ENCODE measurements at places on chromosomes 2 and 18.

DNA sequence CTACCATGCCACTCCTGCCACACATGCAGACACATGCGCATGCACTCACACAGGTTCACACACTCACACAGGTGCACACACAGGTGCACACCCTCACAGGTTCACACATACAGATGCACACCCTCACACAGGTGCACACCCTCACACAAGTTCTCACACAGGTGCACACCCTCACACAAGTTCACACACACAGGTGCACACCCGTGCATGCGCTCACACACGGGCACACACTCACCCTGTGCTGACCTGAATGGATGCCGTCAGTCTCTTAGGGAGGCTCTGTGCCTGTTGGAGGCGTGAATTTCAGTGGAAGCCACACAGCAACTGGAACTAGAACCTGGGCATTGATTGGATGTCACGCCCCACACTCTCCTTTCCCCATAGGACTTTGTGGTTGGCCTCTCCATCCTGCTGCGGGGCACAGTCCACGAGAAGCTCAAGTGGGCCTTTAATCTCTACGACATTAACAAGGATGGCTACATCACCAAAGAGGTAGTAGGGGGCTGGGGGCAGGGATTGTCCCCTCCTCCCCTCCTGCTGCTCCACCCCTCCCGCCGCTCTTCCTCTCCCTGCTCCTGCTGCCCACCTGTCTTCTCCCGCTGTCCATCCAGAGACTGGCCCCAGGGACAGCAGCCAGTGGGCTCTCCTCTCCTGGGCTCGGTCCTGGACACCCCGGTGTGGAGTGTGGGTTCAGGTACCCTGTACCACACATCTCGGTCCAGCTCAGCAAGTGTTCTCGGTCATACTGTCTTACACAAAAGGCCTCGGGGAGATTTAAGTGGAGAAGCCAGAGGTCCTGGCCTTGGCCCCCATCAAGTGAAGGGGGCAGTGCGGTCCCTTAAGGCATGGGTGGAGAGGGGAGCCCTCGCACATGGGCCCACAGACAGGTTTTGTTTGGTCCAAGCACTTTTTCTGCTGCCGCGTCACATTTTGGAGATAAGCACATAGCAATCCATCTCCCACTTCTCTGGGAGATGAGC, 21.0 kb upstream of the FAHD2A start:
- no peak for DNase-seq

GRCh38 chr2:38682008-38682575, 16.2 kb downstream of the GALM start:
- no peak for DNase-seq

DNA sequence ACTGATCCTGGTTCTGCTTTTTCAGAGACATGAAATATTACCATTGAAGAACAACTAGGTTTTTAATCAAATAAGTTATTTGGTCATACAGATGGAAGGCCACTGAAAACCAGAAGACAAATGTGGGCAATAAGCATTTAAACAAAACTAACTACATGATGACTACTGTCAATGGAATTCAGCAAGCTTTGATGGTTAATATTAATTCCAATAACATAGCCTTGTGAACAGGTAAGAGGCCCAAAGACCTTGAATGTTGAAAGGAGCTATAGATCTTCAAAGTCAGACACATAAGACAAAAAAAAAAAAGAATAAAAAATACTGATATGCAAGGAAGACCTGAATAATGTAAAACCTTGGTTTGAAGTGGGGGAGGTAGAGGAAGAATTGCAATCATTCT, 1955.6 kb upstream of the CELF4 start:
- DNase-seq: no peak

DNA sequence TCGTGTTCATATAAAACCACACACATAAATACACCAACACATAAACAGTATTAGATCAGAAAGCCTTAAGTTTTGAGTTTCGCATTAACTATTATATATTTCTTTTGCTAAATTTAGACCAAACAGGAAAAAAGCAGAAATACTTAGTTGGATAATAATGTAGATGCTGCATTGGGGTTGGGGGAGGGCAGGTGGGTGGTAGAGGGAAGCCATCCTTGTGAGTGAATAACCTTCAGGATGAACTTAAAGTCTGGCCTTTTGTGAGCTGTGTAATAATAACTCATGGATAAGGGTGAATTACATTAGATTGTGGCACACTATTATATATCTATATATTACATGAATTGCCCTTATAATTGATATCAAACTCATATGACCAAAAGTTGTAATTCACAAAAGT, 174.7 kb downstream of the WDR7 start:
- no peak for DNase-seq

DNA sequence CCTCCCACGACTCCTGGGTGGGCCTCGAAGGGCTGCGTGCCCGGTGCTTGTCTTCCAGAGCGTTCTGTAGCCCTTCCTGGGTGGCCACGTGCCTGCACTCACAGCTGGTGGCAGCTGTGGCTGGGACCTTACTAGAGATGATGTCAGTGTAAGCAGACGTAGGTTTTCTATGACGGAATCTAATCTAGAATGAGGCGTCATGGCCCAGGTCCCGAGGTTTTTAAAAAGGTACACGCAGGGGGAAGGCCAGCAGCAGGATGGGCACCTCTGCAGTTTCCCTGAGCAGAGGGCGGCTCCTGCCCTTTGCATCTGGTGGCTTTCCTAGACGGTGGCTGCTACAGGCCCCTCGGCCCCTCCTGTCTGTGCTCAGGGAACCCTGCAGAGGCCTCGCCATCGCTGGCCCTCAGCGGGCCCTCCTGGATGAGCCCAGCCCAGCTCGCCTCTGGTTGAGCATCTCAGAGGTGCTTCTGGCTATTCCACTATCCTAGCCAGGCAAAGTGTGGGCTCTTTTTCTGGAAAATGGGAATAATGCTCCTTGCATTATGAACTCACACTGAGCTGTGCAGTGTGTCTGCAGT, 49.6 kb upstream of the PXDN start:
- DNase-seq: no peak

- peak; percentile 81 for DNase-seq
Measured at GRCh38 chr2:36456227-36457175, 100.9 kb downstream of the CRIM1 start.

- DNase-seq: peak; percentile 44
Measured at GRCh38 chr2:170505631-170506275, 209.4 kb upstream of the SP5 start.

- no peak for DNase-seq
Measured at GRCh38 chr2:156687715-156688114, 251.5 kb downstream of the GPD2 start.

- no peak for DNase-seq
Measured at GRCh38 chr2:128374711-128375413, 56.2 kb upstream of the HS6ST1 start.

DNA sequence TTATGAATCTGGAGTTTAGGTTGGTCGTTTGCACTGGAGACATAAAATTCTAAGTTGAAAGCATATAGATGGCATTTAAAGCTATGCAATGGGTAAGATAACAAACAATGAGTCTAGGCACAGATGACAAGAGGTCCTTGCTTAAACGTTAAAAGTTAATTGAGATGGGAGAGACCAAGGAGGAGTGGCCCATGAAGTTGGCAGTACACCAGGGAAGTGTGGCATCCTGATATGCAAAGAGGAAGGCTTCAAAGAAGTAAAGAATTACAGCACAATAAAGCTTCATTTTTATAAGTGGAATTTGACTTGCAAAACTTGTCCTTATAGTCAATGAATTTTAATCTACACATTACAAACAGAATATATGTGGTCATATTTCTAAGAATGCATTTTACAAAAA, 23.2 kb downstream of the UPP2 start:
- no peak for DNase-seq
